ENCODE measurements at places on chromosomes 16 and 17.

DNA sequence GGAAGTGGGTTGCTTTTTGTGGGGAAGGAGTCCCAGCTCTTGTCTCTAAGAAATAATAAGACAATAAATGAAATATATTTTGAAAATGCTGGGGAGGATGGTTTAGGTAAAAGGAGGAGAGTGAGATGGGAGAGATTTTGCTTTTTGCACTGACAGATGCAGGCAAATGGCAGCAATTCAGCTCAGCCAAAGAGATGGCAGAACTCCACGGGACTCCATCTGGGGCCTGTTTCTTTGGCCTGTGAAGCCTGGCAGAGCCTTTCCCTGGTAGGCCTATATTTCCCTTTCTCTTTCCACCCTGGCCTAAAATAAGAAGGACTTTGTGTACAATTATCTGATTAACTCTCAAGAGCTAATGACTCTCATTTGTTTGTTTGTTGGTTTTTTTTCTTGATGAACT, 1525.1 kb downstream of the CDH11 start:
- H3K4me3 ChIP-seq: no peak overlapping the region
- no peaks in the 10 kb centered on the region for H3K36me3 ChIP-seq
- H3K27me3 ChIP-seq: peaks cover 6% of the 10 kb centered on the region
- no peak overlapping the region for H3K27ac ChIP-seq
- no peaks in the 10 kb centered on the region for H3K4me1 ChIP-seq

DNA sequence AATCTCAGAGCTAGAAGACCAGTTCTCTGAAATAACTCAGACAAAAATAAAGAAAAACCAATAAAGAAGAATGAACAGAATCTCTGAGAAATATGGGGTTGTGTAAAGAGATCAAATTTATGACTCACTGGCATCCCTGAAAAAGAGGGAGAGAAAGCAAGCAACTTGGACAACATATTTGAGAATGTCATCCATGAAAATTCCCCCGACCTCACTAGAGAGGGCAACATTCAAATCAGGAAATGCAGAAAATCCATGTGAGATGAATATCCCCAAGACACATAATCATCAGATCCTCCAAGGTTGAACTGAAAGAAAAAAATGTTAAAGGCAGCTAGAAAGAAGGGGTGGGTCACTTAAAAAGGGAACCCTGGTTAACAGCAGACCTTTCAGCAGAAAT, 32.1 kb downstream of the TANC2 start:
- H3K36me3 ChIP-seq: peaks cover 3% of the 10 kb centered on the region
- H3K27me3 ChIP-seq: no peaks in the 10 kb centered on the region
- no peak for DNase-seq
- no peak overlapping the region for H3K4me3 ChIP-seq
- H3K4me1 ChIP-seq: peaks cover 6% of the 10 kb centered on the region

GRCh38 chr16:88556294-88556988, 13.8 kb upstream of the ZC3H18 start:
- no peak overlapping the region for H3K4me3 ChIP-seq
- H3K36me3 ChIP-seq: no peaks in the 10 kb centered on the region

GRCh38 chr17:43992641-43993040, 11.8 kb upstream of the NAGS start:
- no peak overlapping the region for H3K4me3 ChIP-seq
- H3K27me3 ChIP-seq: peaks cover 40% of the 10 kb centered on the region
- H3K4me1 ChIP-seq: no peaks in the 10 kb centered on the region

- H3K27me3 ChIP-seq: no peaks in the 10 kb centered on the region
- no peak overlapping the region for H3K4me3 ChIP-seq
- H3K27ac ChIP-seq: no peak overlapping the region
- H3K4me1 ChIP-seq: peaks cover 6% of the 10 kb centered on the region
Observed at GRCh38 chr16:61323456-61323855, 712.8 kb downstream of the CDH8 start.

DNA sequence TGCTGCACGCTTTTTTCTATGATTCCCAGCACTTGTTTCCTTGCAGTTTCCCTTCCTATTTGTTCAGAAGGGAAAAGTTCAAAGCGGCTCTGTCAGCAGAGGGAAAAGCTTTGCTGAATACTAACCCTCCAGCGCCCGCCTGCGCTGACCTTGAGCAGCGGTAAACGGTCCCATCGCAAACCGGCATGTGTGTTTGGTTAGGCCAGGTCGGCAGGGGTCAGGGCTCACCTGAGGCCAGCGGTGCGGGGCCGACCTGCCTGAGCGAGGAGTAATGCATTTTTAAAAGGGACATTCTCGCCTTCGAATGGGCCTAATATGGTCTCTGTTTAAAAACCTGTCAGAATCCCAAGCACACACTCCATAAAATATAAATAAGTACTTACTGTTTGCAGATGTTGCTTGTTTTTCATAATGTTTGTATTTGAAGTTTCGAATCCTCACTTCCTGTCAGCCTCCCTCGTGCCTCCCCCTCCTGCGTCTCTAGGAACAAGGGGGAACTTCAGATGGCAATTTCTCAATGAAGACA, 110.1 kb downstream of the IRX3 start:
- H3K27me3 ChIP-seq: no peaks in the 10 kb centered on the region
- peak overlapping the region; percentile 10 for H3K4me3 ChIP-seq
- DNase-seq: no peak
- H3K27ac ChIP-seq: peak overlapping the region; percentile 91
- peaks cover 91% of the 10 kb centered on the region for H3K4me1 ChIP-seq

DNA sequence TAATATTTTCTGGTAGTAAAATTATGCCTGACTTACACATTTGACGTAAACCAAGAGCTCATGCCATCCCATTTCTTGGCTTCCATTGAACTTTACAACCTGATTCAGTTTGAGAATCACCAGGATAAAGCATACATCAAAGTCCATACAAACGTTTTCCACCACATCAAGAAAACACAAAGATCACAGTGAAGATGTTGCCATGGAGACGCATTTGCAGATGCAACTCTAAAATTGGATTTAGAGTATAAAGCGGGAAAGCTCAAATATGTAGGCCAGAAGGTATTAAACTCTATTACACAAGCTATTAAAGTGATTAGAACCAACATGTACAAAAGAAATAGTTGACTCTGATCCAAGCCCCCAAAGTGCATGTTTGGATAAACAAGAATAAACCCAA, 10.4 kb downstream of the C16orf46 start:
- no peak for DNase-seq
- peak overlapping the region; percentile 23 for H3K27ac ChIP-seq

DNA sequence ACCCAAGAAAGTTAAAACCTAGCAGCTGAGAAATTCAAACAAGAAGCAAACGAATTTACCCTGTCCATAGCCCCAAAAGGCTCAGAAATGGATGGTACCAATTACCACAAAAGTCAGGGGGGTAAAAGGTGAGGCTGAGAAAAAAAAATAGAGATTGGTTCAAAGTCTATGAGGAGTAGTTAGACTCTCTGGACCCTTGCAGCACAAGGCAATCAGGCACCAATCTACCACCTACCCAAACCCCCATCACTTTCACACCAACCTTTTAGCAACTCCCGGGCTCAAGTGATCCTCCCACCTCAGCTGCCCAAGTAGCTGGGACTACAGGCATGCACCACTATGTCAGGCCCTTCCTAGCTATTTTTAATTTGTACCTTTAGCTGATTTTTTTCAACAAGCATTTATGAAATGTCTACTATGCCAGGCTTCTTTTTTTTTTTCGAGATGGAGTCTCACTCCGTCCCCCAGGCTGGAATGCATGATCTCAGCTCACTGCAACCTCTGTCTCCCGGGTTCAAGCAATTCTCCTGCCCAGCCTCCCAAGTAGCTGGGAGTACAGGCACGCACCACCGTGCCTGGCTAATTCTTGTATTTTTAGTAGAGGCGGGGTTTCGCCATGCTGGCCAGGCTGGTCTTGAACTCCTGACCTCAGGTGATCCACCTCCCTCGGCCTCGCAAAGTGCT, 40.8 kb downstream of the USP32 start:
- H3K36me3 ChIP-seq: peaks cover 2% of the 10 kb centered on the region
- DNase-seq: no peak
- H3K27me3 ChIP-seq: no peaks in the 10 kb centered on the region

Measured in mesothelial cell of epicardium (in vitro differentiated cells).